ENCODE measurements at places on chromosomes 16 and 17. TPM values are rescaled to one million over a fixed set of nuclear protein-coding genes. Genes with fewer than 3 reads are reported as not detected.
A peak's percentile ranks its signal among the peaks of the same experiment; 100 is the strongest.

- DNase-seq, result no peak
Observed at GRCh38 chr17:79592641-79593040, 18.2 kb downstream of the RBFOX3 start.

CDRT4 gene
- total RNA-seq, result not detected

SPNS3 gene
- not detected for total RNA-seq

GRCh38 chr16:22787466-22788192 is 26.3 kb upstream of the HS3ST2 start:
- DNase-seq, result no peak

DNA sequence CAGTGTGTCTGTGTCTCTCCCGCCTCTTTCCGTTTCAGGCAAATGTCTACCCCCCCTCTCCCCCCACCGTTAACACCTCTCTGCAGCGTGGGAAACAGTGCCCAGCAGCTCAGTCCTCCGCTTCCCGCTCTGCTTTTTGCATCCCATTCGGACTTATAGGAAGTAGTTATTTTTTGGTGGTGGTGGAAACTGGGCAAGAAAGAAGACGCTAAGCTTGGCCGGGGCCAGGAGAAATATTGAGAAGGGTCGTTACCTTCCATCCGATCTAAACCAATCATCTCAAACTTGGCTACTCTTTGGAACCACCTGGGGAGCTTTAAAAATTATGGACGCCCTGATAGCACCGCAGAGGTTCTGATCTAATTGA is 499 bp upstream of the HLF start:
- no peak for DNase-seq

- peak; percentile 49 for DNase-seq
Observed at GRCh38 chr17:66469088-66469442, 166.7 kb downstream of the PRKCA start.

CTRB1 gene
- total RNA-seq, result 3.7 TPM

CALB2 gene
- 0.42 TPM for total RNA-seq

- no peak for DNase-seq
Observed at GRCh38 chr16:86533076-86533475, 22.0 kb downstream of the MTHFSD start.

GRCh38 chr16:85174871-85175723 is 62.8 kb upstream of the CIBAR2 start:
- no peak for DNase-seq

DNA sequence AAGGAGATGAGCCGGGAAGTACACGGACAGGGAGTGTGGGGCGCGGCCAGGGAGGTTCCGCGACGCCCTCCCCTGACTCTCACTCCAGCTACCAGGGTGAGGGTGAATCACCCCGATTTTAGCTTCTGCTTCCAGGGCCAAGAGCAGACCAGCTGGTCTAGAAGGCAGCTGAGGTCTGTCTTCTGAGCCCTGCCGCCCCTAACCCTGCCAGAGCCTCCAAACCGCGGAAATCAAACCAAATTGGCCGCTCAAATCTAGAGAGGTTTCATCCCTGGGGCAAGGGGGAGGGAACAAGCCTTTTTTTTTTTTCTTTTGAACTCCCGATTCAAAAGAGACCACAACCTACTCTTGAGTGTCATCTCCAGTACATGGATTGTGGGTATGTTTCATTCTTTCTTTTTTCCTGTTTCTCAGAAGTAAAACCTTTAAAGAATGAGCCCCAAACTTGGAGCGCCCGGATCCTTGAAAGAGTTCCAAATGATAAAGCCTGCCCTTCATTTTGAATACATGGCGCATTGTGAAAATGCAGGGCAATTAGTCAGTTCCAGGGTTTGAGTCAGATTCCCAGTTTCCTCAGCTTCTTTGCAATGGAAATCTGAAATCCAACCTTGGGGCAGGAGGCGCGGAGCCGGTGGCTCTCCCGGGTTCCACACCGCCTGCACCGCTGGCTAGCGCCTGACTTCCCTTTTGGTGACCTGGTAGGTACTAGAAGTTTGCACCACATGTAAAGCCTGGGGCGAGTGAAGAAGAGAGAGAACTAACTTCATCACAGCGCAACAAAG is 16.5 kb upstream of the ZFHX3 start:
- peak; percentile 59 for DNase-seq

DNA sequence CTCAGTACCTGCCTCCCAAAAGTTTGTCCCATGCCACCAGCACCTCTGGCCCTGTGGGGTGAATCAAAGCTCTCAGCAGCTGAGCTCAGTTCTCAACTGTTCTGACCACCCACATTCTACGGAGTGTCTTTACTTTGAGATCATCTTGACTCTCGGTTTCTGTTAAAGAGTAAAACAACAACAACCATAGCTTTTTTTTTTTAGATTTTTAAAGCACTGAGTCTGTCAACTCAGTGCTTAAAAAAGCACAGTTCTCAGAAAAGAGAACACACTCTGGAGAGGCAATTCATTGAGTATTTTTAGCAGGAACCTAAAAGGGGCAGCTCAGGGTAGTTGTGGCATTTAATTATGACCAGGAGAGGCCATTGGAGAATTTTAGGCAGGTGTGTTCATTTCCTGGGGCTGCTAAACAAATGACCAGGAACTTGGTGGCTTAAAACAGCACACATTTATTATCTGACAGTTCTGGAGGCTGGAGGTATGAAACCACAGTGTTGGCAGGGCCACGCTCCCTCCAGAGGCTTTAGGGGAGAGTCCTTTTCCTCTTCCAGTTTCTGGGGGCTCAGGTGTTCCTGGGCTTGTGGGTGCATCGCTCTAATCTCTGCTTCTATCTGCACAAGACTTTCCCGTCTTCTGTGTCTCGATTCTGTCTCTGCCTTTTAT is 6.7 kb upstream of the WFIKKN2 start:
- no peak for DNase-seq

ABCA10 gene
- total RNA-seq, result 1.6 TPM

AIPL1 gene
- not detected for total RNA-seq

CDH13 gene
- total RNA-seq, result 154 TPM

DNA sequence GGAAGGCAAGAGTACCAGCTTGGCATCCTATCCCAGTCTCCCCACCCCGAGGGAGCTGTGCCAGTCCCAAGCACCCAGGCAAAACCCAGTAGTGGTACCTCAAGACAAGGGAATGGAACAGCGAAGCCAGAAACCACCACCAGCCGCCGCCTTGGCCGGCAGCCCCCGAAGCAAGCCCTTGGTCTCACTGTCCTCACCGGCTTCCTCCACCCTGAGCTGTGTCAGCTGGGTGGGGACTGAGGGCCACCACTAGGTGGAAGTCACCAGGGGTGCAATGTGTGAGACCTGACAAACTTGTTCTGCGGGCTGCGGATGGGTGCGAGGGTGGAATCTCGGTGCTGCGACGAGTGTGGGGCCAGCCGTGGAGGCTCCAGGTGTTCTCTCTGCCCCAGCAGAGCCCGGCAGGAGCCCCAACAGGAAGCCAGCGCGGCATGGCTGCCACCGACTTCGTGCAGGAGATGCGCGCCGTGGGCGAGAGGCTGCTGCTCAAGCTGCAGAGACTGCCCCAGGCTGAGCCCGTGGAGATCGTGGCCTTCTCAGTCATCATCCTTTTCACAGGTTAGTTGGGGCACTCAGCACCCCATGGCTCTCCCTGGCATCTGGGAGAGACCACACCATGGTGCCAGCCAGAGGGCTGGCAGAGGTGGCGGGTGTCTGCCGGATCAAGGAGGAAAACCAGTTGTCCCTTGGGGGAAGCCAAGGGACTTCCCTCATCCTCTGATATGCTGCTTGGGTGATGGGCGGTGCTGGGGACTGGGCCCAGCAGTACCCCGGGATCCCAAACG is 6.7 kb downstream of the SMIM5 start:
- peak; percentile 7 for DNase-seq

DNA sequence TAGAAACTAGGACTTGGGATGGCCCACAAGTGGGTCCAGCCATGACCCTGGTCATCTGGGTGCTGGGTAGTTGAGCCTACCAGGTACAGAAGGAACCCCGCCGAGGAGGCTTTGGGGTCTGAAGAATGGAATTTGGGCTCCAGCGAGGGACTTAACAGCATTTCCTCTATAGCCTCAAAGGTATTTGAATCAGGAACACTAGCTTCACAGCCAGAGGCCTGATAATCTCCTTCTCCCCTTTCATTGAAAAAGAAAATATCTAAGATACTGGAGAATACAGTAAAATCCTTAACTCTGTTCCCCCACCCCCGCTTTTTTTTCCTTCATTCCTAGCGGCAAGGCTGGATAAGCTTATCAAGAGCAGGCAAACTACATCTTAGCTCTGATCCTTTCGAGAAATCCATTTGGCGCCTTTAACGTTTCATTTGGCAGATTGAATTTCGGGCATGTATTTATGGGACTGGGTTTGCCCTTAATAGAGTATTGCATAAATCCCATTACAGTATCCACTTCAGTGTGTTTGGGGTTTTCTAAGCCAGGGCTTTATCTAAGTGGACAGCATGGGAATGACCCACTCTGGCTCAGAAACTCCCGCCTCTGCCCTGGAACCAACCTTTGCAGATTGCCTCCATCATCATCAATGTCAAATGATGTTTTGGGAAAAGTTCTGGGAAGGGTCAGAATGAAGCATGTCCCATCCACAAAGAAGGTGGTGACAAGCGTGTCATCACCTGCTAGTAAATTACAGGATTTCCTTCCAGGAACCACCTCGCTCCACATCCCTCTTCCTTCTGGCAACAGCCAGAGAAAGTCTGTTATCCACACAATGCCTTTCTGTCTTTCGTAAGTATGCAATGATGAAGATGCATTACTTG is 36.9 kb downstream of the XYLT1 start:
- no peak for DNase-seq

- peak; percentile 61 for DNase-seq
Observed at GRCh38 chr17:74210191-74211140, 2.9 kb upstream of the TTYH2 start.

PRSS53 gene
- total RNA-seq, result 0.60 TPM

GRCh38 chr17:58207451-58207850 is 11.6 kb downstream of the MKS1 start:
- DNase-seq, result no peak

DNA sequence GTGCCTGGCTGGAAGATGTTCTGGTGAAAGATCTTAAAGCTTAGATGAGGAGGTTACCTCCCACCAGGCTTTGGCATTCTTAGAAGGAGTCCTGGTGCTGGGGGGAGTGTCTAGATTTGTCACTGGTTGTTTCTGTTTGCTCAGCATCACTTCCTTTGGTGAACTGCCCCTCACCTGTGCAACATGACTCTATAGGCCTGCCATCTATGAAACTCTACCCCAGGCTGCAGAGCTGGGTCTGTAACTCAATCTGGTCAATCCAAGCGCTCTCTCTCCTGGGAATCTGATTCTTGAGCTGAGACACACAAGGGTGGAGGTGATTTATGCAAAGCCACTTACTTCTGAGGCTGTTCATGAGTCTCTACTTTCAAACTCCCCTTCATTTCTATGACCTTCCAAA is 399.4 kb downstream of the NPIPA7 start:
- DNase-seq, result no peak
